ENCODE measurements at places on chromosomes 7 and 10.

- no peak for DNase-seq
Measured at GRCh38 chr7:140327261-140327661, 71.1 kb downstream of the SLC37A3 start.

GRCh38 chr7:134771889-134772288 is 7.5 kb upstream of the CALD1 start:
- no peak for DNase-seq

GRCh38 chr10:101258179-101258885 is 29.1 kb upstream of the LBX1 start:
- DNase-seq, result no peak

- DNase-seq, result no peak
Measured at GRCh38 chr10:120593693-120594092, 136.7 kb downstream of the PLPP4 start.

DNA sequence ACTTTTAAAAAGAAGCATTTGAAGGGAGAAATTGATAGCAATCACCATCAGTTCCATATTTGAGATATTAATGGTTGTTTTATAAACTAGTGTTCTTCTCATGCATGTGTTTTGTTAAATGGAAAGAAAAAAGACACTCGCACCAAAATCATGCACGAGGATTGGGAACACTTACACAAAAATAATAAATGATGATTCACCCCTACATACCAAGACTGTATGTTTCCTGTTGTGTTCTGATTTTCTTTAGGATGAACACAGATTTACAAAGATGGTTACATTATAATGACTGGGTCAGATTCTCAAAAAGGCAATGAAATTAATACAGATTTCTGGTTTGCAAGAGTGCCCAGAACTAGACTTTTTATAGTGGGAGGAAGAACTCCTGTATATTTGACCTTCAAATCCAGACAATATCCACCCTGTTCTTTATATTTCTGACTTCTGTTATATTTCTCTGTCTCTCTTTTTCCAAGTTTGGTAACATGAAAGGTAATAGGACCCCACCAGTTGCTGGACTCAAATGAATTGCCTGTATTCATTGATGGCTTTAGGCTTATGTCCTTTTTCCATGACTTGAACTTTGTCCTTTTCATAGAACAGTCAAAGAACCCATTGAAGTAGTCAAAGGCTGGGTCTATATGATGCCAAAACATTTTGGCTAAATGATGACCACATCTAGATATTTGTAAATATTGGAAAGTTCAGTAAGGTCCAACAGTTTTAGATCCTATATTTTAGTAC is 54.4 kb downstream of the SEMA3A start:
- no peak for DNase-seq

DNA sequence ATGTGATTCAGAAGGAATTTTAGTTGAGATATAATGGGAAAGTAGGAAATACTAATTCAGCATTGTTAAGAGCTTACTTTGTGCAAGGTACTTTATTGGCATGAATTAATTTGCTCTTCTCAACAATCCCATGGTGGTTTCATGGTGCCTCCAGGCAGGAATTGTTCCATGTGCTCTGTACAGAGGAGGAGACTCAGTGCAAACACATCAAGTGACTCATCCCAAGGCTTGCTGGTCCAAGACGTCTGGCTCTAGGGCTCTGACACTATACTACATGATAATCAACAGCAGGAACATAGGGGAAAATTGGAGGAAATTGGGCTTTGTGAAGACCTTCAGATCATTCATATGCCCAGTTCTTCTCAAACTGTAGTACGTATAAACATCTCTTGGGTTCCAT is 66.5 kb upstream of the PRKG1 start:
- no peak for DNase-seq
